ENCODE measurements at places on chromosomes 4 and X.

GRCh38 chr4:74166818-74167217 is 8.9 kb downstream of the MTHFD2L start:
- DNase-seq, result no peak

- no peak for DNase-seq
Measured at GRCh38 chrX:21457718-21458117, 83.5 kb downstream of the CNKSR2 start.

GRCh38 chr4:3301450-3302172 is 8.8 kb downstream of the RGS12 start:
- no peak for DNase-seq

DNA sequence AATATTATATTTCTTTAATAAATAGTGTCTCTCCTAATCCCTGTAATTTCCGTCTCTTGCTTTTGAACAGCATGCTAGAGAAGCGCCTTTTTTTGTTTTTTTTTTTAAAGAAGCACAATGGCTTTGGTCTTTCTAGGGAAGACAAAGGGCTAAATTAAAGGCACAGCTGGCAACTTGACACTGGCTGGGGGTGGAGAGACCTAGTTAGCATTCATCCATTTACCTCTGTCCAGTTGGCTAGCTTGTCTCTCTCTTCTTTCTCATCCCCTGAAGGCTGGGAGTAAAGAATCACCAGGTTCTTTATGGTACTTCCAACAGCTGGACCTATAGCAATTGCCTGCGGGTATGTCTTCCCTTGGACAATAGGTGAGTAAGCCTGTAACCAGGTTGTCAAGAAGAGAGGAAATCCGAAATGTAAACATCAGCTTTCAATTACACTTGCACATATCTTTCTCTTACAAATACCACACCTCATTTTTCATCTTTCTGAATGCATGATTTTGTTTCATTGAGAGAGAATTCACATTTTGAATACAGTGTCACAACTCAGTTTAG is 178.4 kb upstream of the GPR101 start:
- no peak for DNase-seq

GRCh38 chr4:8155048-8155447 is 3.6 kb downstream of the ABLIM2 start:
- no peak for DNase-seq

DNA sequence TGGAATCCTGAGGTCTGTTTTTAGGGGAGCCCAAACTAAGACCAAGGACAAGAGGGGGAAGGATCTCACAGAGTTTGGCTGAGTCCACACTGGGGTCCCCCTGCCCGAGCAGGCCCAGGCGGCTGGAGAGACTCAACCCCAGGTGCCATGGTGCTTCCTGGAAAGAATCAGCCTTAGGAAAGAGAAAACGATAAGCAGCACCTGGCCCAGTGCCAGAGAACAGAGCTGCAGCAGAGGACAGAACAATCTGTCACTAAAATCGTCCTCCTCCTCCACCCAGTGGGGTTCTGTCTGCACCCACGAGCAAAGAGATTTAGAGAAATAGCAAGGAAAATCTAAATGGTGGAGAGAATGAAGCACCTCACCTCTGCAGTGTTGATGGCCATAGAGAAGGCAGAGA is 470.5 kb downstream of the BCOR start:
- DNase-seq, result no peak

GRCh38 chr4:56728512-56728911 is 47.4 kb upstream of the HOPX start:
- no peak for DNase-seq

DNA sequence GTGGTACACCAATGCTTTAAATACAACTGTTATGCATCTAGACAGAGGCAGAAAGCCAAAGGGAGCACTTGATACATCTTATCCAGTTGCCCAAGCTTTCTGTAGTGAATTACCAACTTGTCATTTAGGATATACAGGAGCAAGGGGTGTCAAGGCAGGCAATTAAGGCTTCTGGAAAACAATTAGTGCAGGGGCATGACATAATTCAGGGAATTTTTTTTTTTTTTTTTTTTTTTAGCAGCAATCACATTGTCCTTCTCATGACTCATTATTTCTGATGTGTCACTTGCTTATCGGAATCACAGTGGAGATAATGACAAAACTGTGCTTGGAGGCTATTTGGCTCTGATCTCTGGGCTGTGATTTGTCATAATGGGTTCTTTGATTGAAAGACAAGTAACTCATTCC is 259.5 kb downstream of the ARHGAP24 start:
- no peak for DNase-seq

GRCh38 chr4:16775411-16776154 is 122.9 kb downstream of the LDB2 start:
- no peak for DNase-seq

DNA sequence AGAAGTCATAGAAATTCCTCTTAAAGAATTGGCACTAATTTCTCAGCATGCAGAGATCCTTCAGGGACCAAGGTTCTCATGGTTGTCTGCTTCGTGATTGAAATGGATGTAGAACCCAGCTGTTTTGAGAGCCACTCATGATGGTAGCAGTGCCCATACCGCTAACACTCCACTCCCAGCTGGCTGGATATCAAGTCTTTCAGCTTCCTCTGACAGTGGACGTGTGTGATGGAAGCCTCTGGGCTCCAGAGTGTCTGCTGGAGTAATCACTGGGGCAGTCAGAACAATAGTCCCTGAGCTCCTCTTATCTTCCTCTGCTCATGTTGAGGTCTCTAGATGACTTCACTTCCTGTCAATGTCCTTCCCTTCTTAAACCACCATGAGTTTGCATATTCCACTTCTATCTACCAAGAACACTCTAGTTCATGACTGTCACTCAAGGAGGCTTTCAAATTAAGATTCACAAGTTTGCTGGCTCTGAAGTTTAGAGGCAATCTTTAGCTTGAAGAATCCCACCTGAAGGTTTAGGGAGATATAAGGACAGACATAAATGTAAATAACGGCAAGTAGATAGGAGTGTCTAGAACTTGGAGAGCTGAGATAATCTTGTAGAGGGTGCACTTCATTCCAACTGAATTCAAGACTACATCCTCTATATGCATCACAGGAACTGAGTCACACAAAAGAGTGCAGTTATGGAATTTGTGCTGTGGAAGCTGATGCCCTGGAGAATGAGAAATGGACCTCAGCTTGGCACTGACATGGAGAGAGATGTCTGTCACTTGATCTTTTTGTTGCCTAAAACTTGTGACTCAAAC is 64.5 kb upstream of the WDR1 start:
- DNase-seq, result no peak

- no peak for DNase-seq
Measured at GRCh38 chr4:165532976-165533375, 154.2 kb downstream of the CPE start.

DNA sequence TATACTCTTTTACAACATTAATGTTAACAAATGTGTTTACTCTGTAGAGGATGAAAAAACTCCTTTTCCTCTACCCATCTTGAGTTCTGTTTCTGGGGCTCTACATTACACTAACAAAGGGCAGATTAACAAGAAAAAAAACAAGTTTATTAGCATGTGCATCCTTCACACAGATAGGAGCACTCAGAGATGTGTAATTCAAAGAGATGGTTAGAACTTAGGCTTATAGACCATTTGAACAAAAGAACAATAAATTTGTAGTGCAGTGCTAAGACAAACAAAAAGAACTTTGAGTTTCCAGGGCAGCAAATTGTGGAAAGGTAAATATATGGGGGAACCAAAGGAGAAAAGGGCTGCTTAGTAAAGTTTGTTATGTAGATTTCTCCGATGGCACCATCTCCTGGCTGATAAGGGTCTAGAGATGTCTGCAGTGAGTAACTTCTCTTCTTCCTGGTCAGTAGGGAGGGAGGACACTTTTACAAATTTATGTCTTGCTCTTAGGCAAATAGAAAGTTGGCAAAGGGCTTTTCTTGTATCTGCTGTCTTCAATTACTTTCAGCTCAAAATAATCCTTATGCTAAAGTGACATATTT is 1249.9 kb upstream of the TENM3 start:
- no peak for DNase-seq

- no peak for DNase-seq
Measured at GRCh38 chrX:112759512-112759911, 79.8 kb upstream of the LHFPL1 start.

GRCh38 chr4:169015186-169015623 is 5.2 kb upstream of the CBR4 start:
- DNase-seq, result no peak

GRCh38 chr4:88005076-88005475 is 2.4 kb upstream of the PKD2 start:
- DNase-seq, result no peak

- DNase-seq, result no peak
Measured at GRCh38 chrX:21972721-21973120, 32.2 kb downstream of the SMS start.
